T follicular helper cell (primary cell): ENCODE measurements at places on chromosomes 6 and 20.

DNA sequence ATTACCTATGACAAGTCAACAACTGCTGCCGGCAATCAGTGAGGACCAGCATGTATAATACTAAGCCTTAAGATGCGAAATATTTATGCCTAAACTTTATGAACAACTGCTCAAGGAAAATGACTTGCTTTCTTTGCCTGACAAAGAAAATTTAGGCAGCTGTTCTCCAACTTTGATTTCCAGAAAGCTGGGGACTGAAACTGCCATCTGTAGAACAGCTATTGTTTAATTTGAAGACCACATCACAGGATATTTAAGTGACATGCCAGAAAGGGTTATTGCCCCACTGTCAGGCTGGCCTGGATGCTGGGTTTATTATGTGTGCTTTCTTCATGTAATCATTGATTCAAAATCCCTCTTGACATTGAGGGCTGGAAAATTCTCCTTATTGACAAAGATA lies 153.9 kb upstream of the ENPP5 start:
- no peak for DNase-seq

DNA sequence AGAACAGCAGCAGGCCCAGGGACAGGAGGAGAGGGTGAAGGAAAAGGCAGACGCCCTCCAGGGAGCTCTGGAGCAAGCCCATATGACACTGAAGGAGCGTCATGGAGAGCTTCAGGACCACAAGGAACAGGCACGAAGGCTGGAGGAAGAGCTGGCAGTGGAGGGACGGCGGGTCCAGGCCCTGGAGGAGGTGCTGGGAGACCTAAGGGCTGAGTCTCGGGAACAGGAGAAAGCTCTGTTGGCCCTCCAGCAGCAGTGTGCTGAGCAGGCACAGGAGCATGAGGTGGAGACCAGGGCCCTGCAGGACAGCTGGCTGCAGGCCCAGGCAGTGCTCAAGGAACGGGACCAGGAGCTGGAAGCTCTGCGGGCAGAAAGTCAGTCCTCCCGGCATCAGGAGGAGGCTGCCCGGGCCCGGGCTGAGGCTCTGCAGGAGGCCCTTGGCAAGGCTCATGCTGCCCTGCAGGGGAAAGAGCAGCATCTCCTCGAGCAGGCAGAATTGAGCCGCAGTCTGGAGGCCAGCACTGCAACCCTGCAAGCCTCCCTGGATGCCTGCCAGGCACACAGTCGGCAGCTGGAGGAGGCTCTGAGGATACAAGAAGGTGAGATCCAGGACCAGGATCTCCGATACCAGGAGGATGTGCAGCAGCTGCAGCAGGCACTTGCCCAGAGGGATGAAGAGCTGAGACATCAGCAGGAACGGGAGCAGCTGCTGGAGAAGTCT lies 25.5 kb downstream of the C20orf173 start:
- no peak for DNase-seq

GRCh38 chr6:139371421-139372203 lies 2.8 kb downstream of the CITED2 start:
- no peak for DNase-seq

DNA sequence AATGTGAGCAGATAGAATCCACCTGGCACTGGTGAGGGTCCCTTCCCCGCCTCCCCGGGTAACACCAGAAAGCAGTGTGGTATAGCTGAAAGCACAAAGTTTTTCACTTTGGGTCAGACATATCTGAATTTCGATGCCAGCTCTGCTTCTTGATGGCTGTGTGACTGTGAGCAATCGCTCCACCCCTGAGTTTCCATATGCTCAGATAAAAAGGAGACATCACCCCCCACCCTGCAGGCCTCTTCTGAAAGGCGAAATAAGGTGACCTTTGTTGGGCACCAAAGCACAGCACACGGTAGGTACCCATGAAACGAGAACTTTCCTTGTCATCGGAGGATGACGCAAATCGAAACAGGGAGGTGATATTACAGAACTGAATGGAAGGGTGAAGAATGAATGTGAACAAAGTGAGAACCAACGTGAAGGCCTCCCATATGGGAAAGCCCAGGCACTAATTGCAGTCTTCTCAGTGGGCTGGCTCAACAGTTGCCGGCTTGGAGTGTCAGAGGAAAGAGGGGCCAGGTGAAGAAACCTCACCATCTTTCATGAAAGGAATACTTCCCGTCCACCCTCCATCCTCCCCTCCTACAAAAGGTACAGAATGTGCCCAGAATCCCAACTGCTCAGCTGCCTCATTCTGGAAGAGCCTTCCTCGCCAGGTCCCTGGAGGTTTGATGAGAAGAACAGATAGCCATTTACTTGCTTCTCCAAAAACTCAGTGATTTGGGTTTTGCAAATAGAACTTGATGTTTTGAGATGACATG lies 61.8 kb downstream of the NFATC2 start:
- DNase-seq: peak; percentile 31

GRCh38 chr20:15045246-15045645 lies 707.8 kb upstream of the FLRT3 start:
- no peak for DNase-seq

- DNase-seq: no peak
Observed at GRCh38 chr20:62489186-62489931, 13.6 kb upstream of the GATA5 start.

DNA sequence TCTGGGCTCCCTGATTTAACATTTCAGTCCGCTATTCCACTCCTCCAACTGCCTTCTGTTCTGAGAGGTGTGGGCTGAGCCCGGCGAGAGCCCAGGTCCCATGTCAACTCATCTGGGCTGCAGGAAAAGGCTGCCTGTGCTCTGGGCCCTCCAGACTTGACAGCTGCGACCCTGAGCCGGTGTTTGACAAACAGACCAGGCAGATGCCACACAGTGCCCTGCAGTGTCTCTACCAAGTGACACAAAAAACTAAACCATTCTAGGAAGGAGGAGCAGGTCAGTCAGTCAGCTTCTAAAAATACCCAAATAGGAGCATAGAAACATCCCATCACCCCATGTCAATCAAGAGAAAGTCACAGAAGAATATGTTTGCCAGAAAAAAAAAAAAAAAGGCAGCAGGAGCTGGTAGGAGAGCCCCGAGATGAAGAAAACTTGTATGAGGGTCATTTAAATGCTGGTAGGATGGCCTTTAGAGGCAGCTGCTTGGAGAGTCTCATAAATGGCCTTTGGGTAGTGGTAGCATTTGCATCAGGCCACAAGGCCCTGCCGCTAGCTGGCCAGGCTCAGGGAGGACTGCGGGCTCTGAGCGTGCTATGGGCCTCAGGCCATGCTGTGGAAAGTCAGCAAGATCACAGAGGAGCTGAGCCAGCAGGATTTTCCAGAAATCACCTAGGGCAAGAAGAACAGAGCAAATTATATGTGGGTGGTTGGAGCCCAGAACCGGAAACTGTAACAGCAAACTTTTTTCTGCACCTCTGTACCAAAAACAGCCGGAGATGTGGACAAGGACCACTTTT lies 36.6 kb upstream of the GFOD1 start:
- DNase-seq: no peak

DNA sequence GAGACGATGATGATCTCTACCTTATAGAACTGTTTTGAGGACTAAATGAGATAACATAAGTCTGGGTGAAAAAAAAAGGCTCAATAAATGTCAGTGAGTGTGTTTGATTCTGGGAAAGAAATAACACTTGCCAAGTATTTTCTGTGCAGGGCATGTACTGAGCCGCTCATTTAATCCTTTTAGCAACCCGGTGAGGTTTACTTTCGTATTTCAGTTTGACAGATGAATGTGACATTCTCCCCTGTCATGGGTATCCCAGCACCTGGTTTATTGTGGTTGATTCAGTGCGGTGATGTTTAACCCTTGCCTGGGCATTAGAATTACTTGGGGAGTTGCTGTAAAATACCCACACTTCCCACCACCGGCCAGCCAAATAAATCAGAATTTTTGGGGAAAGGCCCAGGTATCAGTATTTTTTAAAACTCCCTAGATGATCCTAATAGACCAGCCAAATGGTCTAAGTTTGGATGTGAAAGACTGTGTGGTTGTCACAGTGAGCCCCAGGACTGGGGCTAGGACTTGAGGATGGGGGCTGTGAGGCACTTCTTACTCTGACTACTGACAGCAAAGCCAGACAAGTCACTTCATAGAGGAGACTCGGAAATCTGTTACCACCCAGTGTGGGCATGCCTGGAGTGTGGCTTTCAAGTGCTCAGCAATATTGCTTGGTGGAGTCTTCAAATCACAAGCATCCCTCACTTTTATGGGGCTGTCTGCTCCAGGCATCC lies 100.2 kb upstream of the KCNG1 start:
- DNase-seq: no peak

GRCh38 chr6:98323605-98324004 lies 510.8 kb upstream of the POU3F2 start:
- DNase-seq: no peak

DNA sequence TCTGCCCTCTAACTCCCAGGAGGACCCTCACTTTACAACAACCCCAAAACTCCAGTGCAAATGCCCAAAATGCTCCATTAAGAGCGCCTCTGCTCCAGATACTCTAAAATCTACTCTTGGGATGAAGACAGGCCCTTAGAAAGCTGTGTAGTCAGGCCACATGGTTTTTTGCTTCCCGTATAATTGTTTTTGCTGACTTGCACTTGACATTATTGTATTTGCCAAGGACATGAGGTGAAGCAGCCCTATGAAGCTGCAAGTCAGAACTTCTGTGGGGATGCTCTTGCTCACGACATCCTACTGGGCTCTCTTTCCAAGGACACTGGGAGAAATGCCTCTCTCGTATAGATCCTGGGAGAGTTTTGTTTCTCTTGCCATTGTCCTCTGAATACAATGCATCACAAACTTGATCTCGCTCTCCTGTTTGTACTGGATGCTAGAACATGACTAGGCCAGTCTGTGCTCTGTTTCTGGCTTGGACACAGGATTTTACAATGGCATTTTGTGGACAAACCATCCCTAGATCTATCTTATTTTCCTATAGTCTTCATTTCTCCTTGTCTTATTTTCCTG lies 177.2 kb upstream of the DTNBP1 start:
- no peak for DNase-seq

GRCh38 chr6:3781504-3781903 lies 30.0 kb upstream of the PXDC1 start:
- no peak for DNase-seq

DNA sequence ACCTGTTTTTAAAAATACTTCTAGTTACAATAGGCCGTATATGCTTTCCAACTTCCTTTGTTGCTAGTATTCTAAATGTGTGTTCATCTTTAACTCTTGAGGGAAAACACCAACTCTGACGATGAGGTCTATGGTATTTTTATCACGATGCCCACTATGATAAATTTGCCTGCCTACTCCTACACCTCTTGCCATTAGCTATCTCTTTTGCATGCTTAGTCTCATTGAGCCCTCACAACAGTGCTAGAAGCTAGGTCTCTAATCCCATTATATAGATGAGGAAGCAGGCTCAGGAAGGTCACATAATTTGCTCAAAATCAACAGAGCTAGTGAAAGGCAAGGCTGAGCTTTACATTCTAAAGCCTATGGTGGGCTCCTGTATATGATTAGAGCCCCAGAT lies 13.2 kb downstream of the AAR2 start:
- DNase-seq: no peak

DNA sequence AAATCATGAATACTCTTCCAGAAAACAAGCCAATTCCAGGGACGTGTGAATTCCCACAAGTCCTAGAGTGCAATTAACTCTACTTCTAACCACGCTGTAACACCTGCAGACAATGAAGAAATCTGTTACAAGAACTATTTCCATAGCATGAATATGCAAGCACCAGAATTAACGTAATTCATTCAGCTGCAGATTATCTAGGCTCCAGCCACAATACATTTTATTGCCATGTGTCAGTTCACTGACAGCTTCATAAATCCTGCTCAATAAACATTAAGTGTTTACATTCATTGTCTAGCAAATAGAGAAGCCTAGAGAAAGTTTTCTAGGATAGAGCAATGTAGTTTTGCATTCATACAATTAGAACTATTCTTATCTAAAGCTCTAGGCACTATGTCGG lies 1348.5 kb downstream of the GRIK2 start:
- no peak for DNase-seq

DNA sequence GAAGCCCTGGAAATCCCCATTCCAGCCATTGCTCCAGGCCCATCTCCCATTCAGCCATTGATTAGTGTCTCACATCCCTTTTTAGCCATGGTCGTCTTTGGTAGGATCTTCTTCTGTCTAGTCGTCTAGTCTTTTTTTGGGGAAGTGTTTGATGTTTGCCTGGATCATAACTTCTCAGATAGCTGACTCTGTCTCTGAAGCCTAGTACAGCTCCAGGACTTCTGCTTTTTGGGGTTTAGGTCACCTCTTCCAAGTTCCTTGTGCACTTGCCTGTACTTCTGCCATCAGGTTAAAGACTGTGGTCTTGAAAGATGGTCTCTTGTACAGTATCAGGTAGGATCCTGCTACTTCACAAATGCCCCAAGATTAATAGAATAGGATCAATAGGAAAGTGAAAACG lies 553.5 kb downstream of the PKHD1 start:
- DNase-seq: no peak

GRCh38 chr6:10449751-10450150 lies 34.9 kb upstream of the TFAP2A start:
- DNase-seq: no peak

GRCh38 chr20:39081255-39081654 lies 119.1 kb downstream of the DHX35 start:
- peak; percentile 74 for DNase-seq

- no peak for DNase-seq
Observed at GRCh38 chr6:126030045-126030444, 43.7 kb downstream of the TRMT11 start.

GRCh38 chr6:40164345-40164755 lies 230.1 kb upstream of the MOCS1 start:
- DNase-seq: no peak

DNA sequence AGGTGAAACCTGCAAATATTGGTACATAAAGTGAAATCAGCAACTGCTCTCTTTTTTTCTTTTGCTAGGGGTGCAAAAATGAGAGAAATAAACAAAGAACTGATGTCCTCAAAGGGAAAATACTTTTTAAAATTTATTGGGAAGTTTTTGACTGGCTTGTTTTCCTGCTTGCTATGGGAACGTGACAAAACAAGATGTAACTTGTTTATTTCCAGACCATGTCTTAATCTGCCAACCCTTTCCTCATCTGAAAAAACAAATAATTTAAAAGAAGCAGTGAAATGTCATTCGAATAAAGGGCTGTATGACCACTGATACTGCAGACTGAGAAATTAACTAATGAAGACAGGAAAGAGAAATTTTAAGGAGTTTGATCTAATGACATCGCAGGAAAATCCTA lies 221.9 kb downstream of the CBLN4 start:
- DNase-seq: no peak

DNA sequence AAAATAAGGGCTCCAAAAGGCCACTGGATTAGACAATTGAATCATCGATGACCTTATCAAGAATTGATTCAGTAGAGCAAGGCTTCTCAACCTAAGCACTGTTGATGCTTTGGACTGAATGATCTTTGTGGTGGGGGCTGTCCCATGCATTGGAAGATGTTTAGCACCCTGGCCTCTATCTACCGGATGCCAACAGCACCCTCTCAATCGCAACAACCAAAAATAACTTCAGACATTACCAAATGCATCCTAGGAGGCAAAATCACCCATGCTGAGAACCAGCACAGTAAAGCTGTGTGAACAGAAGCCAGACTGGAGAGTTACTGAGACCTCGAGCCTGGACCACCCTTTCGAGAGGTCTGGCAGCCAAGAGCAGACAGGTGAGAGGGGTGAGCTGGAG lies 67.5 kb downstream of the TBC1D7 start:
- no peak for DNase-seq

- DNase-seq: no peak
Observed at GRCh38 chr6:36851626-36852025, 12.4 kb upstream of the CPNE5 start.
